Right cardiac atrium (tissue), 5 donors: ENCODE measurements at places on chromosomes 3 and 15.

- DNase-seq = peak; percentile 25
Measured at GRCh38 chr3:183188895-183189462, 26.4 kb upstream of the LAMP3 start.

DNA sequence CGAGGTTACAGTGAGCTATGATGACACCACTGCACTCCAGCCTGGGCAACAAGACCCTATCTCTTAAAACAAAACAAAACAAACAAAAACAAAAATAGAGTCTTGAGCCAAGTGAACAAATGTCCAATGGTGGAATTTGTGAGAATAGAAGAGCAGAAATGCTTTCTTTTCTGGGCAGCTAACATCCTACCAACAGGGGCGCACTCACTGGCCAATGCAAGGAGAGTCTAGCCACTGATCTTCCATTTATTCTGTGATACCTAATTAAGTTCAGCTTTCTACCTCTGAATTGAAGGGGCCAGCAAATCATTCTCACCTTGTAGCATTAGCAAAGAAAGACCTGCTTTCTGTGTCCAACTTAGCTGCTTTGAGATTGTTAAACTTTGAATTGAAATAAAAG, 301.9 kb upstream of the NR2F2 start:
- DNase-seq = no peak

DNA sequence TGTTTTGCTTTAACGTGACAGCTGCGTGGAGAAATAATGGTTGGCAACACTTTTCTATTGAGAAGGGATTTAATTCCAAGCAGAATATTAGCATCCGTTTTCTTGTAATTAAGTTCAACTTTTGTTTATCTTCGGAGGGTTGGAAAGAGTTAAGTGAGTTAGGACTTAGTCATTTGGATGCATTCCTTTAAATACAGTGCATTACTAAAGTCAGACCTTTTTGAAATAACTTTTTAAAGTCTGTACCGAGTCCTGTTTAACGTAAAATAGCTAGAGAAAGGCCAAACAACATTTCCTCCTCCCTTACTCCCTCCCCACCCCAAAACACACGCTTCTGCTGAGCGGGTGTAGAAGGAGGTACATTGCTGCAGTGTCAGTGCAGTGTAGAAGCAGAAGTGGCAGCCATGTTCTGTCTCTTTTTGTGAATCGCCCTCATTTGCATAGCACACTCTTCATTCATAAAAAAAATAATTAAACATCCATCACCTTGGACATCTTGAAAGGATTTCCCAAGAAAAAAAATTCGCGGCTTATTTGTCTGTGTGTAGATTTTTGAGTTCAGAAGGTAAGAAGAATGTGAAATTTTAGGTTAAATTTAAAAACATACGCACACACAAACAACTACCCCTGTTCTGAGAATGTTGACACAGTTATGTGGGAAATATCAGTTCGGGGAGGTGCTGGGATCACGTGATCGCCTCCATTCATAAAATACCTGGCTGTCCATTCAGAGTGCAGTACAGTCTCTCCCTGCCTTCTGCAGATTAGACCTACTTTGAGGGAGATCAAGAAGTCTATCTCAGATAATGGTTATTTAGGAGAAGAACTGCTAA, 1.6 kb downstream of the SPRED1 start:
- no peak for DNase-seq

DNA sequence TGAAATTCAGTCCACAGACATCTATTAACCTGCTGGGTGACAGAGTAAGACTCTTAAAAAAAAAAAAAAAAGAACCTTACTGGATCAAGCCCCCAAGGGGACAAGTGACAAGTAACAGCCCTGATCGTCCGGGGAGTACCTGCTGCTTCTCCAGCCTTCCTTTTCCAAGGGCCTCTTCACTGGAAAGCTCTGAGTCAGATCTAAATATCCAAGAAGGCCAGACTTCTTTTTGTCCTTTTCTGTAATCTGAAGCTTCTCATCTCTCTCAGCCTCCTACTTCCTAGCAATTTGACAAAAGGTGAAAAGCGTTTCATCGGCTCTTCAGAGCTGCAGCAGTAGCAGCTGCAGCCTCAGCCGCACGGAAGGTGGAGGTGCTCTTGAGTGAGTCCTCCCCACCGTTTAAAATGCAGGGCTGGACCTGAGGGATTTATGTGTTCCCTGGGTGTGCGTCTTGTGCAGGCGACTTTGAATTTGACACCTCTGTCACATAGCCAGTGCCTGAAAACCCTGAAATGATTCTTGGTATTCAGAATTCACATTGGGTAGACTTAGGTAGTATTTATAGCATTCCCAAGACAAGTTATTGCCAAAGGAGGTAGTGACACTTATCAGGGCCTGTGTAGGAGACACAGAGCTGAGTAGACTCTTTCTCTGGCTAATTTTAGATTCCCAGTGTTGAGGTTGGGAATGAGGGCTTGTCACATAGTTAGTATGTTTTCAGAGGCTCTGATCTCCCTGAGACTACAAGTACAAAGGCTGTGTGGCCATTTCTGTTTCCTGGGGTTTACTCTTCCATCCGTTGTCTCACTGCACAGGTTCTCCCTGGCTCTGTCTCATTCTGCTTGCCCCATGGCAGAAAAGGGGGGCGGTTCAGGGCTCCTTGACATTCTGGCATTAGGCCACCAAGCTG, 291.2 kb upstream of the C2CD4B start:
- DNase-seq = no peak

GRCh38 chr15:96052572-96053030, 277.9 kb upstream of the NR2F2 start:
- DNase-seq = peak; percentile 72

- no peak for DNase-seq
Measured at GRCh38 chr3:124934577-124934976, at the start of gene MUC13. MUC13 (minus strand) TSS chr3:124934751; CDS start chr3:124934712, 39 bp downstream.

- no peak for DNase-seq
Measured at GRCh38 chr3:152381881-152382295, 113.2 kb downstream of the MBNL1 start.

DNA sequence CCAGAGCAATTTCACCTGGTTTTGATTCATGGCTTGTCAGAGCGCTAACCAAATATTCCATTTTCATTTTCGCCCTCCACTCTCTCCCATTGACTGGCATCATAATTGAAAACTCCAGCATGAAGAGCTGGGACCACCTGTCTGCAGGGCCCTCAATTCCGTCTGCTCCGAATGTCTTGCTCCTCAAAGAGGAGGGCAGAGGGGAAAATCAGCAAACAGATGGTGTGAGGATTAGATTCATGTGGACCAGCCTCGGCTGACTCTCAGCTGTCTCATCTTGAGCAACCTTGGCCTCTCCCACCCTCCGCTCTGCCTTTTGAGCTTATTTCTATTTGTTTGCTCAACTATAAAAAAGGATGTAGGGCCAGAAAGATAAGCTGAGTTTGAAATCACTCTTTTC, 512.2 kb upstream of the PPP2R3A start:
- no peak for DNase-seq

DNA sequence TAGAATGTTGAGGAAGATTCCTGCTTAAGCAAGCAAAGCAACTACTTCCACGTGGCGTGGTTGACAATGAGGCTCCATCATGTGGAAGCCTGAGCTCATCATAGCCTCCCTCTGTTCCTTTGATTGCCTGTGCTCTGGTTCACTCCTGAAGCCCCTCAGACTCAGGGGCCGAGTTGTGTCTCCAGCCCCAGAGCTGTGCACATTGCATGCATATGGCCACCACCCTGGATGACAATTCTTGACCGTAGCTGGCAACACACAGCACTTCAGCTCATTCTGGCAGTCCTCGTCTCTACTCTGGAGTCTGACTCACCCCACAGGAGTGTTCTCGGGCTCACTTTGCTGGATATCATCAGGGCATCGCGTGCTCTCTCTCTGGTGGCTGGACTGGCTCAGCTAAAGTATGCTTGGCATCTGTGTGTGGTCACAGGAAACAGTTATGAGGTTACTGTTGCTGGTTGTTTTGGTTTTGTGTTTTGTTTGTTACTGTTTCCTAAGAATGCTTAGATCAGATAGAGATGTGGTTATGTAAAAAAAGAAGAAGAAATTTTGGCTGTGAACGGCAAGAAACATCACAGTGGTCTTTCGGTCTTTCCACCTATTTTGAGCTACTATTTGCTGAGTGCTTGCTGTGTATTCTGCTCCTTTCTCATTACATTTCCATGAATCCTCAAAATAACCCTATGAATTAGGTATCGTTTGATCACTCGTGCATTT, 41.6 kb upstream of the MRPS22 start:
- DNase-seq = peak; percentile 54
